ENCODE measurements at places on chromosomes 6 and 20.

GRCh38 chr20:36775826-36776225 lies 2.3 kb upstream of the DSN1 start:
- no peak for DNase-seq

DNA sequence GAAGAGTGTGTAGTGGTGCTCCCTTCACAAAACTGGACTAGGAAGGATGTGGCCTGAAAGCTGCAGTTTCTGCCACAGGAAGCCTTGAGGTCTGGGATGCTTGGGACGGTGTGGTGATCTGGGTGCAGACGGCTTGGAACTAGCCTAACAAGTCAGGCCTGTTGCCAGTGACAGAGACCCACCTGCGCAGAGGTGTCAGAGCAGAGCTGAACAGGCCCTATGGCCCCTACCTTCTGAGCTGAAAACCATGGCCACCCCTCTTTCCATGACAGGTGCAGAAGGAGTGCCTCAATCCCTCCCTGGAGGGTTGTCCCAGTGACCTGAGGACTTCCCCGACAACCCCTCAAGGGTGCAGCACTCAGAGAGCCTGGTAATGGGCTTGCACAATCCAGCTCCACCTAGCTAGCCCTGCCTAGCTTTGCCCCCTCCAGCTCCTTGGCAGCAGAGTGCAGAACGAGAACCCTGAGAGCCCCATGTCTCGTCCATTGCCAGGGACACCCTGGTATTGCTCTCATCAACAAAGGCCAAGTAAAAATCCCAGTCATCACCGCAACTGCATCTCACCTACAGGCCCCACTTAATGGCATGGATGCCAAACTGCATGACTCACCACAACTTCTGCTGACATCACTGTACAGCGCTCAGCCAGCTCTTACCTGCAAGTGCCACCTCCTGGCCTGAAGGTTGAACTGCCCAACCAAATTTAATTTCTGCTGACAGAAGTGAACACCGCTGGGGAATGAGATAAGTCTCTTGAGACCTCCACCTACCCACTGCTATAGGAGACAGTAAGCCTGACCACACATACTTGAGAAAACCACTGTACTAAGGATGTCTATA lies 563.1 kb downstream of the TFAP2A start:
- no peak for DNase-seq

- no peak for DNase-seq
Observed at GRCh38 chr6:72849346-72849745, 227.5 kb downstream of the KCNQ5 start.

DNA sequence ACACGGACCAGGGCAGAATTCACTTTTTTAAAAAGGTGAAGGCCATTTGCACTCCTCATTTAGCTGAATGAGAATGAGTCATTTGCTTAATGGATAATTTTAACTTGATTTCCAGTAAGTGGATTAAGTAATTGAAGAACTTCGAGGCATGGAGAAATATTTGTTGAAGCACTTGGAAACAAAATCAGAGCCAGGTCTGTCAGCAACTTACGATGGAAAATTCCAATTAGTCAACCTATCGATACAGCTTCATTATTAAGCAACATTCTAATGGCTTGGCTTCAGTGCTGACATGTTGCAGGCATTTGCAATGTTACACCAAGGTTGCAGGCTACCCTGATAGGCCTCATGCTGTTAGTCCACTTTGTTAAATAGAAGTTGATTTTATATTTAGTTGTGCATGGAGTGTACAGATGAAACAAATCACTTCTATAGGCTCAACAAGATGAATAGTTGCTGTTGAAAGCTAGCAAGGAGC lies 423.5 kb upstream of the SLC35B3 start:
- no peak for DNase-seq

DNA sequence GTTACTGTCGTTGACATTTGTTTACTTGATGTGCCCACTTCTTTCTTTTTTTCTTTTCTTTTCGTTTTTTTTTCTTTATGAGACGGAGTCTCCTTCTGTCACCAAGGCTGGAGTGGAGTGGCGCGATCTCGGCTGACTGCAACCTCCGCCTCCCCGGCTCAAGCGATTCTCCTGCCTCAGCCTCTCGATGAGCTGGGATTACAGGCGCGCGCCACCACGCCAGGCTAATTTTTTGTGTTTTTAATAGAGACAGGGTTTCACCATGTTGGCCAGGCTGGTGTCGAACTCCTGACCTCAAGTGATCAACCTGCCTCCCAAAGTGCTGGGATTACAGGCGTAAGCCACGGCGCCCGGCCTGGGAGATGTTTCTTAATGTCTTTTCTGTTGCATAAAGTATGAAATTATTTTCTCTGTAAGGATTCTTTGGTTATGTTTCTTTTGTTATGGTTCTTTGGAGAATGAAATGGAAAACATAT lies 33.3 kb upstream of the PRSS16 start:
- no peak for DNase-seq

Measured in activated CD4-positive, CD25-positive, alpha-beta regulatory T cell treated with anti-CD3 and anti-CD28 coated beads, Interleukin-2, amount 50 U/mL, for 16 hours (primary cell).